ENCODE measurements at places on chromosomes 1 and 21. TPM values are rescaled to one million over a fixed set of nuclear protein-coding genes. Genes with fewer than 3 reads are reported as not detected.
A peak's percentile ranks its signal among the peaks of the same experiment; 100 is the strongest.

DNA sequence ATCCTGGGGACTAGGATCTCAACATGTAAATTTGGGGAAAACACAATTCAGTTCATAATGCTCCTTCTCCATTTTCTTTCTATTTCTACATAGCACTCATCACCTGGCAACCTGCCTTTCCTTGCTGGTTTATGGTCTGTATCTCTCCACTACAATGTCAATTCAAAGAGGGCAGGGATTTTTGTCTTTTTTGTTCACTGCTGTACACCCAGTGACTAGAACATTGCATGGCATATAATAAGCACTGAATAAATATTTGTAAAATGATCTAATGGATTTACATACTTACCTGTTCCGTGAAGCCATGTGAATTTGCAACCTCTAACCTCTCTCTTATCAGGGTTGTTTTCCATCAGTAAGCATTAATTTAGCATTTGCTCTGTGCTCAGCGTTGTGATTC, 27.4 kb upstream of the TBX15 start:
- no peak overlapping the region for H3K27ac ChIP-seq
- H3K27me3 ChIP-seq: peaks cover 21% of the 10 kb centered on the region
- H3K4me3 ChIP-seq: no peak overlapping the region
- no peak for DNase-seq
- H3K36me3 ChIP-seq: peaks cover 4% of the 10 kb centered on the region

DNA sequence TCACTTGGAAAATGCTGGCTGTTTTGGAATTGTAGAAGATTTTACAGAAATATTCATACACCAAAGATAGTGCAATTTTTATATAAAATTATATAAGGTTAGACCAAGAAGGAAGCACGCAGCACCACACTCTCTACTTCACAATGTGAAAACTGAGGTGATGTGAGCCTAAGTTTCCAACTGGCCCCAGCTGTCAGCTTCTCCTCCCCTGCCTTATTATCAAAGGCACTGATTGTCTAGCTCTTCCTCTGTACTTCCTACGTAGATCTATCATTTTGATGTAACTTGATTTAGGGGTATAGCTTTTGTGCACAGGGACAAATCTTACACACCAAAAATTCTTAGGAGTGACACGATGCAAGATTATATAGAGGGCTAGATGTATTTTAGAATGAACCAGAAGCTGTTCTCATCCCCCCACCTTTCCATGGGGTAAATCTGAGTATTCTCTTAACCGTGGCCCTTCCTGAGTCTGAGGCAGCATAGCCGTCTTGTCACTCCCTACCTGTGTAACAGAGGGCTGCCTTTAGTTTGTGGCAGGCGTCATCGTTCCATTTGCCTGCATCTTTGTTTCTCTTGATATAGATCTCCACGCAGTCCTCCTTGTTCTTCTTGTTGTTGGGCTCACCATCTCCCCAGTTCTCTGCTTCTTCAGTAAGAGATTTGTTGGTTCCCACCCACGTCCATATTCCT, 3.4 kb downstream of the SELL start:
- H3K4me3 ChIP-seq: no peak overlapping the region
- peaks cover 41% of the 10 kb centered on the region for H3K27me3 ChIP-seq
- DNase-seq: no peak
- no peak overlapping the region for H3K27ac ChIP-seq

DNA sequence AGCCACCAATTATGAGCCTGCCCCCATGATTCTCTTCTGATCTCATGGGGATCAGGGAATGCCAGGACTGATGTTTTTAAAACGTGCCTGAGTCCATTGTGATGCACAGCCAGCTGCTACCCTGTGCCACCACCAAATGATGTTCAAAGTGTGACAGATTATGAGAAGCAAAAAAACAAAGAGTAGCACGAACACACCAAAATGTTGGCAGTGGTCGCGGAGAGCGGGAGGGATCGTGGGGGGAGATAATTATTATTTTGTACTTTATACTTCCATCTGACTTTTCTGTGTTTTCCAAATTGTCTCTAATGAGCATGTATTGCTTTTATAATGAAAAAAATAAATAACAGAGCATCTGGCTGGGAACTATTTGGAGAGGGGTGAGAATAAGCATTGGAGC, 50.5 kb downstream of the EPHB2 start:
- no peaks in the 10 kb centered on the region for H3K36me3 ChIP-seq
- no peak overlapping the region for H3K27ac ChIP-seq
- no peak overlapping the region for H3K4me3 ChIP-seq
- peaks cover under 1% of the 10 kb centered on the region for H3K4me1 ChIP-seq
- no peaks in the 10 kb centered on the region for H3K27me3 ChIP-seq

DNA sequence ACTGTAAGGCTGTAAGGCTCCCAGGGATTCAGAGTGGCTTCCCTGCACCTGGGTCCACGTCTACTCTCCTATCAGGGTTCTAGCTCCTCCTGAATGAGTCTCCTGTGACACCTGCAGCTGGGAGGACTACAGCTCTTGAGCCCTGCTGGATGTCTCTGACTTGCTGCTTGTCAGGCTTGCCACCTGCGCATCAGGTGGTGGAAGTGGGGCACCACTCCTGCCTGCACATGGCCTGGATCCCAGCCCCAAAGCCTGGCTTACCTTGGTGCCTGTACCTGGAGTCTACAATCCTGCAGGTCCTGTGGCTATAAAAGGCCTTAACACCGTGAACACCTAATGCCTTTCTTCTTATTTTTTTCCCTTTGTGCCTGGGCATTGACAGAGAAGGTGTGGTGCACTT, 82.2 kb downstream of the FAM78B start:
- no peaks in the 10 kb centered on the region for H3K27me3 ChIP-seq
- no peaks in the 10 kb centered on the region for H3K36me3 ChIP-seq
- no peaks in the 10 kb centered on the region for H3K4me1 ChIP-seq

- H3K4me3 ChIP-seq: no peak overlapping the region
- peaks cover 17% of the 10 kb centered on the region for H3K36me3 ChIP-seq
- peaks cover 9% of the 10 kb centered on the region for H3K4me1 ChIP-seq
- H3K27ac ChIP-seq: no peak overlapping the region
- no peak for DNase-seq
Observed at GRCh38 chr1:17654519-17654918, 100.6 kb upstream of the ACTL8 start.

GRCh38 chr21:38645282-38645681, 147.0 kb upstream of the ERG start:
- H3K4me3 ChIP-seq: no peak overlapping the region
- H3K4me1 ChIP-seq: peaks cover 22% of the 10 kb centered on the region
- H3K27me3 ChIP-seq: peaks cover 17% of the 10 kb centered on the region
- H3K27ac ChIP-seq: peak overlapping the region; percentile 36

GRCh38 chr1:235782601-235783000, 84.1 kb downstream of the LYST start:
- no peaks in the 10 kb centered on the region for H3K27me3 ChIP-seq
- H3K4me3 ChIP-seq: no peak overlapping the region
- peaks cover 8% of the 10 kb centered on the region for H3K4me1 ChIP-seq
- DNase-seq: no peak
- peak overlapping the region; percentile 57 for H3K27ac ChIP-seq
- peaks cover 13% of the 10 kb centered on the region for H3K36me3 ChIP-seq

DNA sequence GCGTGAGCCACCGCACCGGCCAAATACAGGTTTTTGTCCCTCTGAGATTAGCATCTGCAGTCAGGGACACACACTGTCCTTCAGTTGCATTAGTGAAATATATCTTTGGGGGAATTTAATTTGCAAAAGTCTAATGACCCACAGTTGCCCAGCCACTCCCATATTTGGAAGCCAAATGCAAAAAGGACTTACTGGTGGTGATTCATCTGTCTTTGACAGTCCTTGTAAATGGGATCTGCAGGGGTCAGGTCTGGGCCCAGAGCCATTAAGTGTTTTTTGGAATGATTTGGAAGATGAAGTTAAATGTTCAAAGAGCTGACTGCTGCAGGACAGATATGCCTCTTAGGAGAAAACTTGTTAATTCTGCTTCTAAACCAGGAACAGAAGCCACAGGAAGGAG, 44.6 kb upstream of the DNASE2B start:
- no peaks in the 10 kb centered on the region for H3K36me3 ChIP-seq
- no peak overlapping the region for H3K27ac ChIP-seq
- no peak for DNase-seq
- H3K4me1 ChIP-seq: no peaks in the 10 kb centered on the region
- no peaks in the 10 kb centered on the region for H3K27me3 ChIP-seq

GRCh38 chr1:153752072-153752471, 23.1 kb upstream of the SLC27A3 start:
- no peak for DNase-seq
- H3K27me3 ChIP-seq: no peaks in the 10 kb centered on the region
- H3K4me3 ChIP-seq: no peak overlapping the region
- no peaks in the 10 kb centered on the region for H3K4me1 ChIP-seq
- H3K36me3 ChIP-seq: peaks cover 39% of the 10 kb centered on the region
- peak overlapping the region; percentile 15 for H3K27ac ChIP-seq

DNA sequence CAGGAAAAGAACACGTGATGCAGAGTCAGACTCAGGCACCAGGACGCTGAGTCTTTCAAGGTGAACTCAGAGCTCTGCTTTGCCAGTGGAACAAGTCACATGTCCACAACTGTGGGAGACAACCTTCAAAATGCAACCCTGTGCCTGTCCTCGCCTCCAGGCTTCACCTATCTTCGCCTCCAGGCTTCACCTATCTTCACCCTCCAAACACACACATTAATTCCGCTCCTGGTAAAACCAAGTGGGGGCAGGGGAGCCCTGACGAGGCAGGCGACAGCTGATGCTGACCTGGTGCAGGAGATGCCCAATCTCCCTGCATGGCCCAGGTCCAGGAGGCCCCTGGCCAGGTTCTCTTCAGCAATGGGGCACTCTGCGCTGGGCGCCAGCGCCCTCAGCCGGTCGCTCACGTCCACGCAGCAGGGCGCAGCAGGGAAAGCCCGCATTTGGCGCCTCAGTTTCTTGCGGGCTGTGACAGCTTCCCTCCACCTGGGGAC, 28.0 kb upstream of the LSS start:
- no peak for DNase-seq
- no peaks in the 10 kb centered on the region for H3K27me3 ChIP-seq
- no peaks in the 10 kb centered on the region for H3K4me1 ChIP-seq
- peaks cover 58% of the 10 kb centered on the region for H3K36me3 ChIP-seq
- H3K27ac ChIP-seq: no peak overlapping the region

- peaks cover 16% of the 10 kb centered on the region for H3K4me1 ChIP-seq
- H3K36me3 ChIP-seq: no peaks in the 10 kb centered on the region
- H3K4me3 ChIP-seq: no peak overlapping the region
- no peak for DNase-seq
- no peaks in the 10 kb centered on the region for H3K27me3 ChIP-seq
Observed at GRCh38 chr1:61852670-61853015, 110.4 kb downstream of the PATJ start.

DNA sequence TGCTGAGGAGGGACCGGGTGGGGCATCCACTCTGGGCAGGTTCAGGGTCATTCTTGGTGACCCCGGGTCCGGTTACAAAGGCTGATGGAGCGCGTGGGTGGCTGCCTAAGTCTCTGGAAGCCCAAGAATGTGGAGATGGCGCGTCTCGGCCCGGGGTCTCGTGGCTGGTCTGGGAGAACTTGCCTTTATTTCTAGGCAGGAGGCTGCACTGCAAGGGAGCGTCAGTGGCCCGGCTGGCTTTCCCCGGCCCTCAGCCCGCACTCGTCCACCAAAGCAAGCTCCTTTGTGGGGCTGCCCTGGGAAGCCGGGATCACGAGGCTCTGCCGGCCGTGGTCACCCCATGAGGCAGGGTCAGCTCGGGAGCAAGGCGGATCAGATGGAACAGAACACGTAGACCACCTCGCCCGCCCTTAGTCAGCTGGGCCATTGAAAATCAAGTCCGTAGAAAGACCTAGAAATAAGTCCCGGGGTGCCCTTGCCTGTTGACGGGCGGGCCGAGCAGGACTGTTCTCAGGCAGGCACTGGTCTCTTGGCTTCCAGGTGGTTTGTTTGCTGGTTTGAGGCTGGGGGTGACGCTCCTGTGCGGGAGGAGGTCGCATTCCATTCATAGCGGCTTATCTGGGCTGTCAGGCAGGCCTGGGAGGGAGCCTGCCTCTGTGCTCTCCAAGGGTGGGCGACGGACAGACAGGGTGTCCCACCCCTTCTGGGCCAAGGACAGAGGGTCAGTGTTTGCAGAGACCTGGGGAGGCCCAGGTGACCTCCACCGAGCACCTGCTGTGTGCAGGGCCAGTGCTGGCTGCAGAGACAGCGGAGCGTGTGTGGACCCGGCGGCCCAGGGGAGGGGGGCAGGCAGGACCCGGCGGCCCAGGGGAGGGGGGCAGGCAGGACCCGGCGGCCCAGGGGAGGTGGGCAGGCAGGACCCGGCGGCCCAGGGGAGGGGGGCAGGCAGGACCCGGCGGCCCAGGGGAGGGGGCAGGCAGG, 25.8 kb downstream of the COL18A1 start:
- peaks cover 74% of the 10 kb centered on the region for H3K4me1 ChIP-seq
- peak overlapping the region; percentile 62 for H3K27ac ChIP-seq
- peak overlapping the region; percentile 14 for H3K4me3 ChIP-seq
- H3K36me3 ChIP-seq: peaks cover 2% of the 10 kb centered on the region

DNA sequence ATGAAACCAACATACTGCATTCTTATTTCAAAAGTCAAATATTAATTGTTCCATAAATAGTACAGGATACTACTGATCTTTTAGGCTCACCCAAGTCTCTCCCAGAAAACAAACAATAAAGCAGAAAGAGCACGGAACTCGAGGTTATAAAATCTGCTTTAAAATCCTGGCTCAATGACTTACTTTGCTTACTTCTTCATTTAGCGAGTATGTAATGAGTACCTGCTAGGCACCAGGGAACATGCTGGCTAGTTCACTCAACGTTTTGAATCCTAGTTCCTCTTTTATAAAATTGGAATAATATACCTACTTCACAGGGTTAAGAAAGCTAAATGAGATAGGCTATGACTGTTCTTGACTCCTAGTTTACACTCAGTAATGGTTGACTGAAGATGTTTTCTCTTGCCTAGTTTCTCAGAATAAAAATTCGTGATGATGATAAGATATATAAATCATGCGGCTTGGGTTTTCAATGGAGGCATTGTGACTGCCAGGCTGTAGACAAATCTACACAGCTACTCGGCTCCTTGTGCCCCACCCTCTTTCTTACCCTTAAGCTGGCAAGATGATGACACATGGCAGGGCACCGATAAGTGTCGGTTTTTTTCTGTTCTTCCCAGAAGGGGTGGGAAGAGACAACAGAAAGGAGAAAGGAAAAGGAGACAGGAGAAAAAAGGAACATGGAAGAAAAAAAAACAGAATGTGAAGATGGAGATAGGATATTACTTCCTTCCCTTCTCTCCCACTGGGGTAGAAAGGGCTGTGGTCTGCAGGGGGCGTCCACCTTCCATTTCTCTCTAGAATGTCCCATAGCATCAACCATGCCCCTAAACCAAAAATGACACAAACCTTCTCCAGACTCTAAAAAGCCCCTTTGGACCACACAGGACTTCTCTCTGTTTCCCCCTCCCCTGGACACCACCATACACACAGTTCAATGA, 507.1 kb downstream of the SMYD3 start:
- H3K27ac ChIP-seq: no peak overlapping the region
- peaks cover 4% of the 10 kb centered on the region for H3K36me3 ChIP-seq
- no peaks in the 10 kb centered on the region for H3K27me3 ChIP-seq
- DNase-seq: no peak

- H3K4me3 ChIP-seq: no peak overlapping the region
- no peaks in the 10 kb centered on the region for H3K27me3 ChIP-seq
- H3K36me3 ChIP-seq: peaks cover 4% of the 10 kb centered on the region
- DNase-seq: no peak
- no peaks in the 10 kb centered on the region for H3K4me1 ChIP-seq
Observed at GRCh38 chr1:86852289-86852688, 61.6 kb downstream of the SELENOF start.

Gene CFHR2
- total RNA-seq: not detected

Gene C1QTNF12
- 3.8 TPM for total RNA-seq

Gene SPOCD1
- total RNA-seq: 0.44 TPM
